A549 treated with CORT108297 at 1 μM for 4 hours (cell line): ENCODE measurements at places on chromosomes 13 and 19. TPM values are rescaled to one million over a fixed set of nuclear protein-coding genes. Genes with fewer than 3 reads are reported as not detected.

F10 gene
- total RNA-seq: not detected in 5 replicates

F7 gene
- total RNA-seq: 0.07 to 0.15 TPM (median 0.10 TPM) in 4 of 5 replicates, not detected in the other

PRX gene
- total RNA-seq: 1.2 to 1.9 TPM (median 1.4 TPM) in 5 replicates

PBX4 gene
- 0.91 to 2.2 TPM (median 1.6 TPM) in 5 replicates for total RNA-seq

ZNF534 gene
- not detected in 5 replicates for total RNA-seq
